ENCODE measurements at places on chromosomes 6 and 20. TPM values are rescaled to one million over a fixed set of nuclear protein-coding genes. Genes with fewer than 3 reads are reported as not detected.

DNA sequence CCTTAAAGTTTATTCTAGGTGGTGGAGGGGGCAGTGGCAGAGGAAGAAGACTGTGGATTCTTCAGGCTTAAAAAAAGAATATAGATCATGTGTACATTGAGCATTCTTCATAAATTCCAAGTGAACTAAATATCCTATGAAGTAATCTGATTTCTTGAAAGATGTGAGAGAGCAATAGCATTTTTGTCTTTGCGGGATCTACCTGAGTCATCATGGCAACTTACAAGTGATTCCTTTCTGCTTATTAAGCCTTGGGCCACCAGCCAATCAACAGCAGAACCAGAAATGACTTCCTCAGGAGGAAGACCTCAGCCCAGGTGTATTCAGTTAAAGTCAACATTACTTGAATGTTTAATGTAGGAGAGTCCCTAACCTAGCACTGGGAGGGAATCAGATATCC is 756.9 kb downstream of the TFAP2A start:
- no peak for DNase-seq

GRCh38 chr6:129184324-129184723 is 301.4 kb downstream of the LAMA2 start:
- no peak for DNase-seq

The LHFPL5 gene
- total RNA-seq, result not detected

The PLEKHG1 gene
- total RNA-seq, result 0.27 TPM

The PPP1R3G gene
- not detected for total RNA-seq

DNA sequence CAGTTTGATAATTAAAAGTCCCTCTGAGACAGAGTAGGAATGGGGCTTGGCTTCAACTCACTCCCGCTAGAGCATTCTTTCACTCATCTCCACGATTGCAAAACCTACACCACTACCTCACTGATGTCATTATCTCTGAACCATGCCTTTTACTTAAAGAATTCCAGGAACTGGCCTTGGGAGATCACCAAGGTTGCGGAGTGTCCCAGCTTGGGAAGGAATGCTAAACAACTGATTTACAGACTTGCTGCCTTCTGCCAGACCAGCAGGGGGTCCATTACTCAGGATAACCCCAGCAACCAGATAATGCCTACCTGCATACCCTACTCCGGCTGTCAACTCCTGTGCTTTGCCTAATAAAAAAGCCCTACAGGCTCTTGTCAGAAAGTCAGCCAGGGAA is 102.2 kb upstream of the RALGAPA2 start:
- no peak for DNase-seq

DNA sequence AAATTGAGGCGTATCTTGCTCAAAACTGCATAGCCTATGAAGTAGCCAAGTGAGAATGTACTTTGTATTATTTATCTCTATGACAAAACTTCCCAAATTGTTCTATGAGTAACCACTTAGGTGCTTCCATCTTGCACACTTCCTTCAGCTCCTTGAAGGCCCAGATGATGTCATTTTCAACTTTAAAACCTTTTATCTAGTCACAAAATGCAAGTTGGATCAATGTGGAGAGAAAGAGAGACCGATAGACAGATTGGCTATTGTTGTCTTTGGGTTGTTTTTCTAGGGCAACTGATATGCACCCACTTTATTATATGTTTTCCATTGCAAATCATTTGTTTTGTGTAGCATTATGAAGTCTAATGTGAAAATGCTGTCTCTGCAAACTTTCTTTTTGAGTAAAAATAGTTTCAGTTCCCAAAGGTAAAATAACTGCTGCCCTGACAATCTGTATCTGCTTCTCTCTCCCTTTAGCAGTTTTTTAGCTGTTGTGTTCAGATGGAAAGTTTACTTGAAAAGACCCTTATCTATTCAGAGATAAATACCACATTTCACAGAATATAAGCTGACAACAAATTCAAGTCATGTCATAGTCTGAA is 73.7 kb upstream of the CITED2 start:
- DNase-seq, result no peak

- DNase-seq, result no peak
Measured at GRCh38 chr6:74087899-74088298, 391.9 kb downstream of the CD109 start.

The CAGE1 gene
- 0.13 TPM for total RNA-seq

The COL9A1 gene
- not detected for total RNA-seq

The C6orf52 gene
- total RNA-seq, result 3.6 TPM

DNA sequence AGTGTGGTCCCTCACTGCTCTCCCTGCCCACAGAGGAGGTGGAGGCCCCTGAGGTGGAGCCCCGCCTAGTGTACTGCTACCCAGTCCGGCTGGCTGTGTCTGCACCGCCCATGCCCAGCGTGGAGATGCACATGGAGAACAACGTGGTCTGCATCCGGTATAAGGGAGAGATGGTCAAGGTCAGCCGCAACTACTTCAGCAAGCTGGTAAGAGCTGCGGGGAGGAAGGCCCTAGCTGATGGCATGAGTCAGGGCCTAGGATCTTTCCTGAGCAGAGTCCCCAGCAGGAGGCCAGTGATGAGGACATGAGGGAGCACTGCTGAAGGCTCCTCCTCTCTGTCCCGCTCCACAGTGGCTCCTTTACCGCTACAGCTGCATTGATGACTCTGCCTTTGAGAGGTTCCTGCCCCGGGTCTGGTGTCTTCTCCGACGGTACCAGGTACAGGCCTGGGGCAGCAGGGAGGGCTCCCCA is 11.2 kb downstream of the PCIF1 start:
- DNase-seq, result no peak

- peak; percentile 22 for DNase-seq
Measured at GRCh38 chr20:46349035-46349741, 40.9 kb upstream of the CDH22 start.

GRCh38 chr20:50194831-50195523 is 4.3 kb downstream of the CEBPB start:
- no peak for DNase-seq

DNA sequence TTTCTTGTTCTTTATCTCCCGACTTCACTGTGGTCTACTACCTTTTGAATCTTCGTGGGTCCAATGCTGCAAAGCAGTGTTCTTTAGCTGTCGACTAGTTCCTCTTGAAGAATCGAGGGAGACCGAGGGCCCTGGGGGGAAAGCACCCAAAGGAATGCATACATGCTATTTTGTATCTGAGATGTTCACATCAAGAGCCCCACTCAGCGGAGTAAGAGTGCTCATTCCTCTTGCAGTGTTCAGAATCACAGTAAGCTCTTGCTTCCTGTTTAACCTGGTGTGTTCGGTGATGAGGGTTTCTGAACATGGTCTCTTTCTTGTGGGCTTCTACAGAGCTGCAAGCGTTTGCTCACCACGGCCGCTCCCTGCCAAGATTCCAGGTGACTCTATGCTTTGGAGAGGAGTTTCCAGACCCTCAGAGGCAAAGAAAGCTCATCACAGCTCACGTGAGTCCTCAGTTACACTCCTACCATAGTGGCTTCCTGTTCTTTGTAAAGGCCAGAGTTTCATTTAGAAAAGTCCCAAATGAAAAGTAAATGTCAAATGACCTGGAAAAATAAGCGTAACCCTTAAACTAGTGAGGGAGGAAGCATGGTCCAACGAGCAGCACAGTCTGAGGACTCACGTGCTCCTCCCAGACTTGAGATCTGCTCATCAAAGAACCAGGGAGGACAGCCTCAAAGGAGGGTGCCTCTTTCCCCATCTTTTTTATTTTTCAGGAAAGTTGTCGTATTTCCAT is 13.3 kb downstream of the IRF4 start:
- DNase-seq, result no peak

- no peak for DNase-seq
Measured at GRCh38 chr6:37584654-37585522, 85.2 kb upstream of the CCDC167 start.

DNA sequence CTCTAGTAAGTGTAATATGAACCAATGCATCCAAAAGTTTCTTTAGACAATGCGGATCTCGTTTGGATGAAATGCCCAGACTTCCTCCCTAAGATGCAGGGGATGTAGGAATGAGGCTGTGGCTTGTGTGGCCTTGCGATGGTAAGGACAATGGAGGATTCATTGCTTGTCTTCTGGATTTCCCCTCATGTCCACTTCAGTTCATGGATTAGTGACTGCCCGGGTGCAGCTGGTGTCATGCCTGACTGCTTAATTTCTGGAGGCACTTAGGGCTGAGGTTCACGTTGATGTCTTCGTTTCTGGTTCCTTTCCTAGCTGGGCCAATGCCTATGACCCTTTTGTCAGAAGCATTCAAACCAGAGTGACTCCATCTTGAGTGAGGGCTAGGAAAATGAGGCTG is 93.8 kb downstream of the SCP2D1 start:
- no peak for DNase-seq

The SSTR4 gene
- total RNA-seq, result not detected

The DEFB124 gene
- not detected for total RNA-seq

DNA sequence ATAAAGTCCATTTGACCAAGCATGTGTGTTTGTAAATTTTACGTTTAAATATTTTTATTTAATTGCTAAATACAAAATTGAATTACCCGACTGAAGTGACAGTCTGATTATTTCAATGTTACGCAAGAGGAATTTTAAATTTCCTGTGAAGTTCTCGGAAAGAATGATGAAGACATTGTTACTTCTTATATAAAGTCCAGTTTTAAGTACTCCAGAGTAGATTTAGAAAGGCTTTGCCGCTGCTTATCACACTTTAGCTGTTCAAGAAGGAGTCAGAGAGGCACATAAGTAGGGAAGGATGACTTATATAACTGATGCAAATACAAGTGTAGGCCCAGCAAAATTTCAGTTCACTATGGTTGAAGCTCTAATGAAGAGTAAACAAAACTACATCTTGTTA is 265.1 kb upstream of the CITED2 start:
- DNase-seq, result no peak

The TMEM170B gene
- 0.86 TPM for total RNA-seq

DNA sequence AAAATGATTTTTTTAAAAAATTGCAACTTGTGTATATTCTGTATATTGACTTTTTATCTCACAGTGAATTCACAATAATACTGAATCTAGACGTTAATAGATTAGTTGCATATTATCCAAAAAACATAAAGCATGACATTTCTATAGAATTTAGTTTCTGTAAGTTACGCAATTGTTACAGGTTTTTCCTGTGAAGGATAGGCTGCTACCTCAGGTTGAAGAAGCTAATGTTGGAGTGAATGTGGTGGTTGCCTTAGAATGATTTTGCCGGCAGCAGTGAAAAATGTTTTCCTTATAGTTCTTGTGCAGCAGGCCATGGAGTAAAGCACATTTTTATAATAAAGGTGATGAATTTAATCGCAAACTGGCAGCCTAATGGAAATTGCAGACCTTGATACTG is 20.5 kb downstream of the QKI start:
- DNase-seq, result no peak

The COL11A2 gene
- total RNA-seq, result 0.61 TPM

The LINC00237 gene
- not detected for total RNA-seq

The NOX3 gene
- total RNA-seq, result not detected

DNA sequence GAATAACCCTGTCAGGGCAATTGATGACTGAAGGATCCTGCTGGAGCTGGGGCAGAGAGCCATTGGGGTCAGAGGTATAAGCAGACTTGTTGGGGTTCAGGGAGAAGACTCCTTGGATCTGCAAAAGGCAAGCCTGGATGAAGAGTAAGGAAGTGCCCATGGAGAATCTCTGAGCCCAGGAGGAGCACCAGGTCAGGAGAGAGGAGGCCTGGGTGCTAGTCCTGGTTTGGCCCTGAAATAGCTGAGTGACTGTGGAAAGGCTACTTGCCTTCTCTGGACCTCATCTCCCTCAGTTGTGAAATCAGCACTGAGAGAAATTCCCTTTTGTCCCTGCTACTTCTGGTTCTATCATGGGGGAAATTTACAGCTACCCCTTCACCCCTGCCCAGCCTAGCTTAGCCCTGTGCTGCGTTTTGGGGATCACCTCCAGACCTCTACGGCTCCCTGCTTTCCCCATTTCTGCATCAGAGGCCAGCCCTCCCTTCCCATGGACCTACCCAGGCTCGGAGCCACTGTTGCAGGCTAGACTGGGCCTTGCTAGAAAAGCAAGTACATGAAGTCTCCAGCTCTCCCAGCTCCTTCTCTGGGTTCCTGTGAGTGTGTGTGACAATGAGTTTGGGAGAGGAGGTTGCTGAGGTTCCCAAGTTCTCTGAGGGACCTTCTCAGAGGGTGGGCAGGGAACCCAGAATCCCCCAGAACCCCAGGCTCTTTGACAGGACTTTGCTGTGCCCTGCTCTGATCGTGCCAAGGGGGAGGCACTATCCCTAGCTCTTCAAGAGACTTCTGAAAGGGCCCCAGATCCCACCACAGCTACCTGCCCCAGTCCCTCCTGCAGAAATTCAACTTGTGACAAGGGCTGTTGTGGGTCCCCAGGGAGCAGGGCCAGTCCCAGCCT is 2.3 kb upstream of the NCR2 start:
- DNase-seq, result no peak

- DNase-seq, result no peak
Measured at GRCh38 chr6:151380848-151381205, 10.5 kb downstream of the ZBTB2 start.

- no peak for DNase-seq
Measured at GRCh38 chr6:116280161-116280932, 617 bp upstream of the TSPYL1 start.

The MATN4 gene
- 2.1 TPM for total RNA-seq

GRCh38 chr6:154352898-154353585 is 3.6 kb downstream of the IPCEF1 start:
- DNase-seq, result no peak

The GJA10 gene
- not detected for total RNA-seq

DNA sequence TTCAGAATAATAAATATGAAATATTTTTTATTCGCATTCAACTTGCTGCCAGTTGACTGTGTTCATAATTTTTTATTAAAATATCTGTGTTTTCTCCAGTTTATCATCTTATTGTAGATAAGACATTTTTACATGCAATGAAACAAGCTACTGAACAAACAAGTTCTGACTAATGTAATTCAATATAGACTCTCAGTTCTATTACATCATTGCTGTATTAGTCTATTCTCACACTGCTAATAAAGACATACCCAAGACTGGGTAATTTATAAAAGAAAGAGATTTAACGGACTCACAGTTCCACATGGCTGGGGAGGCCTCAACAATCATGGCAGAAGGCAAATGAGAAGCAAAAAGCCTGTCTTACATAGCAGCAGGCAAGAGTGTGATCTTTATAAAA is 1357.7 kb upstream of the CITED2 start:
- DNase-seq, result no peak

The BCAS1 gene
- total RNA-seq, result not detected

DNA sequence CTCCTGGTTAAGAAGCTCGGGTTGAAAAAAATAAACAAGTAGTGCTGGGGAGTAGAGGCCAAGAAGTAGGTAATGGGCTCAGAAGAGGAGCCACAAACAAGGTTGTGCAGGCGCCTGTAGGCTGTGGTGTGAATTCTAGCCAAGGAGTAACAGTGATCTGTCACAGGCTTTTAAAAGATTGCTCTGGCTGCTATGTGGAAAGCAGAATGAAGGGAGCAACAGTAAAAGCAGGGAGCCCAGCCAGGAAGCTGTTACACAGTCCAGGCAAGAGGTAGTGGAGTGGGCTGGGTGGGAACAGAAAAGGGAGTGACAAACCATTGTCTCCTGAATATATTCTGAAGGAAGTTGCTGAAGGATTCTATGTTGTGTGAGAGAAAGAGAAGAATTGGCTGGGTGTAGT is 2.0 kb downstream of the HFE start:
- no peak for DNase-seq

GRCh38 chr20:4158466-4159050 is 143.2 kb upstream of the RNF24 start:
- no peak for DNase-seq
